ENCODE measurements at places on chromosomes 16 and 17.

- DNase-seq = no peak
These were observed 13.3 kb downstream of the PROCA1 start for GRCh38 chr17:28698253-28698941.

- no peak for DNase-seq
These were observed 138.1 kb downstream of the ASIC2 start for GRCh38 chr17:33154869-33155455.

GRCh38 chr17:38727736-38728135, 2.4 kb upstream of the CISD3 start:
- DNase-seq = no peak

DNA sequence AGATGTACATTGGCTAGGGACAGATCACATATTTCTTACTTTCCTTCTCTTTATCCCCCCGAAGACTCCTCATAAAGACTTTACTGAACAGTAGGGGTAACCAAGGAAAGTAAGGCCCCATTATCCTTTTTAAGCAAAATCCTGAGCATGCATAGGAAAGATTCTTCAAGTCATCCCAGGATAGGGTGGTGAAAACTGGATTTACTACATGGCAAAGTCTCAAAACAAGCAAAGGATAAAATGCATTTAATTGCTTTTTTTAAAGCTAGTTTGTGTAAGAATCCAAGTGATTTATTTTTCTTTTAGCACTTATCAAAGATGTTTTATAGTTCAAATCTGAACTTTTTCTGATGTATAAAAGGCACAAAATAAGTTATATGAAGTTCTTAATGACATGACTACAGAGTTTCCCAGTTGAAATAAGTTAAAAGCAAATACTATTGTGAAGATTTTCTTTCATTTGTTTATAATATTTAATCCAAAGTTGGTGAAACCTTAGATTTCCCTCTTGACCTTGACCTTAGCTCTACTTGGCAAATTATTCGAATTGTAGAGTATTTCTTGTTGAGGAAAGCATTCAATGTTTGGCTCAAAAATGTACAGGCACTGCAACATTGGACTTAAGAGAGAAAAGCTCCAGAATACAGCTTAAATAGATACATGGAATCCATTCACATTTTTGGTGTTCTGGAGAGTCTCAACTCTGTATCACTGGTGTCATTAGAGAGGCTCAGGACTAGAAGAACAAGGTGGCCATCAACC, 104.3 kb downstream of the ABCA8 start:
- DNase-seq = no peak

DNA sequence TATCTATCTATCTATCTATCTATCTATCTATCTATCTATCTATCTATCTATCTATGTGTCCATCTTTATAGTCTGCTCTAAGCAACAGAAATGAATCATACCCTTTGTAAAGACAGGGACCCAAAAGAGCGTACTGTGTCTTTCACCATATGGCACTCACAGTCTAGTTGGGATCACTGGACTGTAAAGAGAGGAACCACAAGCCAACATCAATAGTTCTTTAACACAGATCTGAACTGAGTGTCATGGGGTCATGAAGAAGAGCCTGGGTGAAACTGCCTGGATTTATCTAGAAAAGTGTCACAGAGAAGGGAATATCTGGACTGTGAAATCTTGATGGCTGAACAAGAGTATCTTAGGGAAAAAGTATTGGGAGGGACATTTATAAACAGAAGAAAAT, 619.1 kb upstream of the SOX9 start:
- no peak for DNase-seq

DNA sequence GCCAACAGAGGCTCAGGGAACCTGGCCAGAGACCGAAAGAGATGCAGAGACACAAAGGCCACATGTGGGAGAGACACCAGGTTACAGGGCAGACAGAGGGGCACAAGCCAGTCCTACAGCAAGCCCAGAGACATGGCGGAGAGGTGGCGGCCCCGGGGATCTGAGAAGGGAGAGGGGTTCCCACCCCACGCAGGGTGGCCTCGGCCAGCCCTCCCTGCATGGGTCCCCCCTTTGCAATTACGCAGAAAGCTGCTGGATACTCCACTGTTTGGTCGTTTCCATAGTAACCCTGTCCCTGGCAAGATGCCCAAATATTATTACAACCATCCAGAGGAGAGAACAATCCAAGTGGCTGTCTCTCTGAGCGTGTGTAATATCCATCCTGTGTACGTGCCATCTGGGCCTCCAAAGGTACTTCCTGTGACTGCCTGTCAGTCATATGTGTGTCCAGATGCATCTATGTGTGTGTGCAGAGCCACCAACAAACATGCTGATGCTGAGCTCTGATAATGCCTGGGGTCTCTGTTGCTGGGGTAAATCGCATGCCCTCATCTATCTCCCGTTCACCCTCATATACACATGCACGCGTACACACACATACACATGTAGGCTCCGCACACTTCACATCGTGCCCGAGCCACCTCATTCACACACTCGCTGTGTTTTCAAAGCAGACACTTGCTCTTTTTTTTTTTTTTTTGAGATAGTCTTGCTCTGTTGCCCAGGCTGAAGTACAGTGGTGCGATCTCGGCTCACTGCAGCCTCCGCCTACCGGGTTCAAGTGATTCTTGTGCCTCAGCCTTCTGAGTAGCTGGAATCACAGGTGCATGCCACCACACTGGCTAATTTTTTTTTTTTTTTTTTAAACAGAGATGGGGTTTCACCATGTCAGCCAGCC, 5.5 kb downstream of the PCGF2 start:
- peak; percentile 39 for DNase-seq

GRCh38 chr17:17419631-17420030, 57.2 kb upstream of the MED9 start:
- no peak for DNase-seq

DNA sequence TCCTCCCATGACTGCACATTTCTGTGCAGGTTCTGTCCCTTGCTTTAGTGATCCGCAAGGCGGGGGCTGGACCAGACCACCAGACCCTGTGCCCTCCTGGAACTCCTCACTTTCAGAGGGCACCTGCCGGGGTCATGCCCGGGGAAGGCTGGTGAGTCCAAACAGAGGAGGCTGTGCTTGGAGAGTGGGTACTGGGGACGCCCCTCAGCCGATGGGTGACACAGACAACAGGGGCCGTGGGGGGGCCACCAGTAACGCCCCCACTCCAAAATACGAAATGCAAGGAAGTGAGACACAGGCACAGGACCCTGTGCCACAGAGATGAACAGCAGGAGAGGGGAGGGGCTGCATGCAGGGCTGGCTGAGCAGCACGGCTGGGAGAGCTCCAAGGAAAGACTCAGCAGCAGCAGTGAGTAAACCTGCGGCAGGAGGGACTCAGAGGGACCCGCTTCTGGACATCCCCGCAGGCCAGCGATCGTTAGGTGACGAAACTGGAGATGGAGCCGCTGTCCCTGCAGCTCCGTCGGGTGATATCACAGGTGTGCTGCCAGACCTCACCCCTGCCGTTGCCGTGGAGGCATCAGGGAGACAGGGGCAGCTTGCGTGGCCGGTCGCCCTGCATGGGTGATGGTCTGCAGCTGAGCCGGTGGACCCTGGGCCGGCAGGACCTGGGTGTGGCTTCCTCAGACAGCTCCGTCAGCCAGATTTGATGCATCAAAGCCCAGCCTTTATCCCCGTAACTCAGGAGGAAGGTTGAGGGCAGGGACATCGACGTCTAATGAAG, 71.2 kb upstream of the GNG13 start:
- no peak for DNase-seq

GRCh38 chr17:16935786-16936185, 36.1 kb downstream of the TNFRSF13B start:
- DNase-seq = no peak
